ENCODE measurements at places on chromosomes 13 and 19.

DNA sequence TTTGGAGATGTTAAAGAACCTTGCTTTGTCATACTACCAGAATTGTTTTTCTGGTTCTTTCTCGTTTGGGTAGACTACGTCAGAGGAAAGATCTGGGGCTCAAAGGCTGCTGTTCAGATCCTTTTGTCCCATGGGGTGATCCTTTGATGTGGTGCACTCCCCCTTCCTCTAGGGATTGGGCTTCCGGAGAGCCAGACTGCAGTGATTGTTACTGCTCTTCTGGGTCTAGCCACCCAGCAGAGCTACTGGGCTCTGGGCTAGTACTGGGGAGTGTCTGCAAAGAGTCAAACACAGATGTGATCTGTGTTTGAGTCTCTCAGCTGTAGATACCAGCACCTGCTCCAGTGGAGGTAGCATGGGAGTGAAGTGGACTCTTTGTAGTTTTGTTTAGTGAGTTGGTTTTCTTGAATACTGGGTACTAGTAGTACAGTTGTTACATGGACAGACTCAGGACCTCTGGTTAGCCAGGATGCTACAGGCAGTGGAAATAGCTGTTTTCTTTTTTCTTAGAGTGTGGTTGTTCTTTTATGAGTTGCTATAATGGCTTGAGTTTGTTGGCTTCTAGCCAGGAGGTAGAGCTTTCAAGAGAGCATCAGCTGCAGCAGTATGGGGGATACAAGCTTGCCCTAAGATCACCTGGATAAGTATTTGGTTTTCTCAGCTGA lies 34.4 kb downstream of the DNAJC15 start:
- DNase-seq: no peak

GRCh38 chr13:77384999-77385398 lies 58.1 kb upstream of the MYCBP2 start:
- DNase-seq: no peak

- DNase-seq: no peak
Measured at GRCh38 chr13:111548805-111549204, 228.4 kb downstream of the TEX29 start.

GRCh38 chr13:18947376-18947977 lies 234.1 kb downstream of the TUBA3C start:
- no peak for DNase-seq

GRCh38 chr19:35963514-35963913 lies 27.3 kb downstream of the LRFN3 start:
- DNase-seq: no peak
